Activated CD4-positive, alpha-beta T cell treated with anti-CD3 and anti-CD28 coated beads, Interleukin-2, amount 50 U/mL, for 16 hours (primary cell): ENCODE measurements at places on chromosomes 16 and 17.

DNA sequence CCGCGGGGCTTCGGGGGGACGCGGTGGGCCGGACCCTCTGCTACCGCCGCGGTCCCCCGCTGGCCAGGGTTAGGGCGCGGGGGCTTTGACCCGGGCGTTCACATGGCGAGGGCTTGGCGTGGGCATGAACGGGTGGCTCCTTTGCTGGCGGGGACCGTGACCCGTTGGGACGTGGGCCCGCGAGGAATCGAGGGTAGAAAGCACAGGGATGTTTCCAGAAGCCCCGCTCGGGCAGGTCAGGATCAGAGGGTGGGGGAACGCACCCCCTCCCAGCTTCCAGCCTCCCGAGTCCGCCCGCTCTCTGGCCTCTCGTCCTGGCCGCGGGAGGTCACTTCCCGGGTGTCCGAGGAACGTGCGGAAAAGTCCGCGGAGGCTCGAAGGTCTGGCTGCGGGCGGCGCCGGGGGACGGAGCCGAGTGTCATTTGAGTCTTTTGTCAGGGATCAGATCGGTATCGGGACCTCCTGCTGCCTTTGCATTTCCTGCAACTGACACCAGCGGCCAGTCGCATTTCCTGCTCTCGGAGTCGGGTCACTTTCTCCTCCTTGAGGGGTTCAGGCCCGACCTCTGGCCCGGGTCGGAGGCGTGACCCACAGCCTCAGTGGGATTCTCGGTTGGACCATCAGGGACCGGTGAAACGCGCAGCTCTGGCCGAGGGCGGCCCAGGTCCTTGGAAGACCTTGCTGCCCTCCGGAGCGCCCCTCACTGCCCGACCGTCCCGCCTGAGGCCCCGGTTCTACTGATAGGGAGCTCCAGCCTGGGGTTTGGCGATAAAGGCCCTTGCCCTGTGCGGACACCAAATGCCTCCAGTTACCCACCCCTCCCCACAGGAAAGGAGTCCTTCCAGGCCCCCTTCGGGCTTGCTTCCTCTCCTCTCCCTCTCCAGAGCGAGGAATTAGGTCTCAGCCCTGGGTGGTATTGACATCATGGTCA is 702 bp upstream of the WNT3 start:
- peak; percentile 18 for DNase-seq

DNA sequence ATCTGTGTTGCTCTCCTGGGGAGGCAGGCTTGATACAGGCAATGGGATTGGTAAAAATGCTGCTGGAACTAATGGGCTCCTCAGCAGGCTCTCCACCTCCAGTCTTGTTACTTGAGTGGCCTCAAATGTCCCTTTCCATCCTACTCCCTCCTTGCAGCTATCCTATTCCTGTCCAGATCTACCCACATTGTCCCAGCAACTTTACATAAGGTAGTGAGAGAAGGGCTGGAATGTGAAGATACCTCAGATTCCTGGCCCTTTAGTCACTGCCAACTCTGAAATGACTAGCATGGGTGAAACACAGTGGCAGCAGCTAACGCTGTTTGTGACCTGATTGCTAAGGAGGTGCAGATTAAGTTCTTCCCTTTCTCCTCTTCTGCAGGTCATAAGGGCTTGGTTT is 210.1 kb upstream of the HS3ST4 start:
- no peak for DNase-seq

DNA sequence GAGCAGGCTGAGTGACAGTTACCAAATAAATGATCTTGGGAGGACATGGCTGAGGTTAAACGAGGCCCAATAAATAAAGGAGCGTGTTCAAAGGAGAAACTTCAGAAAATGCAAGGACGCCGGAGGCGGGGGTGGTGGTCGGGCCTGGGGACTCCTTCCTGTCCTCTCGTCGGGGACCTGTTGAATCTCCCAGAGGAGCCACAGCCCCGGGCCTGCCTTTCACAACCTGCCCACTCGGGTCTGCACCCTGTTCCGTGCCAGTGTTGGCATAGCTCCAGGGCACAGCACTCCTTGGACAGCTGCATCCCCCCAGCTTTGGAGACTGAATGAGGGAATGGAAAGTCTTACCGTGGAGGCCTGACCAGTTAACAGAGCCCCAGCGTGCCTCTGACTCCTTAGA is 8.1 kb upstream of the TBX4 start:
- no peak for DNase-seq

- no peak for DNase-seq
Observed at GRCh38 chr17:34726536-34727384, 147.4 kb downstream of the TMEM132E start.

GRCh38 chr16:85562093-85562786 is 50.9 kb upstream of the GSE1 start:
- DNase-seq: no peak

DNA sequence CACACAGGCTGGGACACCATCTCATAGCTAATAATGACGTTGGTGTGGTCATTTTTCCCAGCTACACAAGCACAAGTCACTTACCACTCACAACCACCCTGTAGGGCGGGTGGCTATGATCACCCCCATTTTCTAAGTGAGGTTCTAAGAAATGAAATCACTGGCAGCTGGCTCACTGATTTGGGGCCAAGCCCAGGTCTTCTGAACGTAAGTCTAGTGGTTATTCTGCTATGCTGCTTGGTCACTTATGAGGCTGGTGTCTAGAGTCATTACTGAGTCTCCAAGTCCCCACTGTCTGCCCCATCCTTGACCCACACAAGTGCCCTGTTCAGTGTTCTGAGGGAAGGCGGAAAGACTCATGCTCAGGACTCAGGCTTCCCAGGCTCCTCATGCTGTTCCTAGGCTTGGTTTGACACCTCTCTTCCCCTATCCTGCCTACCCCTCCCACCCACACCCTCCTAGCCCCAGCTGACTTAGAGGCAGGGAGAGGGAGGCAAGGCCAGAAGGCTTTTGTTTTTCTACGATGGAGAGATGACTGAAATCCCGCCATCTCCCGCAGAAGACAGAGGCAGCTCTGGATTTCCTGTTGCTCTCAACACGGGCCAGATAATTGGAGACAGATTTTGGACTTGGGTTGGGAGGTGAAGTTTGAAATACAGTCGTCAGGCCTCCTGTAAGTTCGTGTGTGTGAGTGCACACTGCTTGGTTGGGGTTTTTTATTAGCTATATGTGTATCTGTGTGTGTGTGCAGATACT is 32.2 kb downstream of the FZD2 start:
- no peak for DNase-seq

GRCh38 chr16:64153718-64154117 is 968.1 kb downstream of the CDH11 start:
- no peak for DNase-seq
